ENCODE measurements at places on chromosomes 1 and 21.

DNA sequence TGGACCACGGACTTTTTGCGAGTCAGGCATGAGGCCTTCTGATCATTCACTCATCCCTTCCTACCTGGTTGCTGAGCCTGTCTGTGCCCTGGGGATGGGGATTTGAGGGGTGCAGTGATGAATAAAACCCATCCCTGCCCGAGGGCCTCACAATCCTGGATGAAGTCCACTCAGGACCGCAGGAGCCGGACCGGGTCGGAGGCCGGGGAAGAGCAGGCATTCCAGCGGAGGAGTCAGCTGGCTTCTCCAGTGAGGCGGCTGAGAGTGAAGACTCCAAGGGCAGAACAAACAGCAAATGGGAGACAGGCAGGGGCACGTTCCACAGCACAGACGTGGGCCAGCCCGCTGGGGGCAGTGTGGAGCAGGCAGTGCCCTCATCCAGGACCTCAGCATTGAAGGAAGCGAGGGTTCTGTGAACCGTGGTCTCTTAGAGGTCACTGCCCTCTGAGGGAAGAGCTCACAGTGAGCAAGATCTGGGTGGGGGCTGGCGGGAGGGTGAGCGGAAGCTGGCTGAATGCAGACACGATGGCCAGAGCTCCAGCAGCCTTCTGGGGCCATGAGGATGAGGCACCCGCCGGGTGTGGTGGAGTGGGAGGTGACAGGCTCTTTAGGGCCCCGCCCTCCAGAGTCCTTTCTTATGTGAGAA, 10.9 kb upstream of the LRRC3 start:
- DNase-seq, result no peak

DNA sequence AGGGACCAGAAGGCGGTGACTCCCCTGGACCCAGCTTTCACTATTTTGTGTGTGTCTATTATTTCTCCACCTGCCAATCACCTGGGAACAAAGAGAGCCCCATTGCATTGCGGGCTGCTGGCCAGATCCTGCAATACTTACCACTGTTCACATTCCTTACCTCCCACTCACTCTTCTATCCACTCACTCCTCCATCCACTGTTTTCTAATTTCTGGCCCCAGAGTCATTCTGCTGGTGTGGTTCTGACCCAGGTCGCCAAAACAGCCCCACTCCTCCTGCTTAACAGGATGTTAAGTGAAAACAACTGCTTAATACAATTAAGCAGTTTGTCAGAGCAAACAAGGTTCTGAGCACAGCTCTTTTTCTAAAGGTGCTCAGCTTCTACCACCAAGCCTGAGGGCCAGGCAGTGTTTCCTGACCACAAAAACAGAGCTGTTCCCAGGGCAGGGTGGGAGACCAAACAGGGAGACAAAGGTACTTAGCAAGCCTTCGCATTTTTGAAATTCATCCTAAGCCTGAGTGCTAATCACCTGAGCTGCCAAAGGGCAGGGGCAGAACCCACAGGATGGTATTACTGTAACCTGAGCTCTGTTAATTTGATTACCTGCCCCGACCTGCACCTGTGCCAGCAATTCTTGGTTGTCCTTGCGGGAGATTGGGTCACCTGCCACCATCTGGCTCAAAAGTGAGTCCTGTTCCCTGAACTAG, 38.5 kb upstream of the EFCAB14 start:
- no peak for DNase-seq

DNA sequence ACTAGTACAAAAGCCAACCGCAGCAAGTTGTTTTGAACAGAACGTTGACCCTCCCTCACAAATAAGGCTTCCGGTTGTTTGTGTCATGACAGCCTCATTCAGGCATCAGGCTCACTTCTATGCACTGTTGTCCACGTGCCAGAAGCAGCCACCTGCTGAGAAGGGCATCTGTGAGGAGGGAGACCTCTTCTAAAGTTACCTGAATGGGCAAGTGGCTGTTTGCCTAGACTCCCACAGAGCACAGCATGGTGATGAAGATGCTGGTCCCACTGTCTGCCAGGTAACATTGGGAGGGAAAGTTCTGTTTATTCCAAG, 176.1 kb downstream of the CLIC6 start:
- no peak for DNase-seq

DNA sequence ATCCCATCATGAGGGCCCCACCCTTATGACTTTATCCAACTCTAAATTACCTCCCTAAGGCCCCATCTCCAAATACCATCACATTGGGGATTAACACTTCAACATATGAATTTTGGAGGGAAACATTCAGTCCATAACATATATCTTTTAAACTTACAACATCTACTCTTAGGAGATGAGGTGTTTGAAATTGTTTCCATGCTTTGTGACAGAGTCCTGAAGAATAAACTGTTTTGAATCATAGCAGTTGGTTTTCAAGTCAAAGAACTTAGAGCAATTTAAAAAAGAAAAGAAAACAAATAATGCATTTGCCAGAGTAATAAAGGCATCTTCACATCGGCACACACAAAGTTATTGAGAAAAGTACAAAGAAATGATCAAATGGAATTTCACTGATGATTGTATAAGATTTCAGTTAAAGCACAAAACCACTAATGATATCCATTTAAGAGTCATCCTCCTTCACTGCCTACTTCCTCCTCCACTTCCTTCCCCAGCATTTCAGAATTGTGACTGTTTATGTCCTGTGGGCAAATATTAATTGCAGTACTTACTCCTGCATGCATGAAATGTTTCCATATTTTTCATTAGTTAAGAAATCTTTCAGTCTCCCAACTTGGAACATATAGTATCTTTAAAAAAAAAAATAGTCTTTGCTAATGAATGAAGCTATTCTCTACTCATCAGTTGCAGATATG, 202.0 kb downstream of the LRRC40 start:
- DNase-seq, result no peak

DNA sequence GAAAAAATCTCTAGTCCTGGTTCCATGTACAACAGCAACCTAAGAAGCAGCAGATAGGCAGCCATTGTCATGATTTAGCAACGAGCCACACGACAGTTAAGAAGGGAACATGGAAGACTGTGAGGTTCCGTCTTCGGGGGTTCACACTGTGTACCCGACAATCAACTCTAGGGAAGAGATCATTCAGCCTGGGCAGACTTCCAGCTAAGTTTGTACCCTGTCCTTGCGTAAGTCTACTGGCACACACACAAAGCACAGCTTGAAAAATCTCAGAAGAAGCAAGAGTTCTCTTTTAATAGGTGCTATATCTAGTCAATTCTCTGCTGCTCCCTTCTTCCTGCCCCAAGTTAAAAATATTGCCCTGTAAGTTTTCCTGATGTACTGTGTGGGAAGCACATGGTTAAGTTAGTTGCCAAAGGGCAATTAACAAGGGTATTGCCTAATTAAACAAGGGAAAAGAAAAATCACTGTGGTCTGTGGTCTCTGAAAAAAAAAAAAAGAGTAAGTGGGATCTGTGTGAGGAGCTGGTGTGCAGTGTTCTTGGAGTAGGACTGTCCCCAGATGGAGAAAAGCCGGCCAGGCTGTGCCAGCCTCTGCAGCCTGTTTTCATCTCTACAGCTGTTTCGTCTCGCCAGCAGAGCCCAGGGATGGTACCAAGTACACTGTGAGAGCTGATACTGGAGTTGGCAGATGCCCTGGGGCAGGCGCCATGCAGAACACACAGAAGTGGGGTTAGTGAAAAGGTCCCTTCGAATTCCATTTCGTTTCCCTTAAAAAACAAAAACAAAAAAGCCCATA, 6.4 kb upstream of the MYBPHL start:
- DNase-seq, result no peak

DNA sequence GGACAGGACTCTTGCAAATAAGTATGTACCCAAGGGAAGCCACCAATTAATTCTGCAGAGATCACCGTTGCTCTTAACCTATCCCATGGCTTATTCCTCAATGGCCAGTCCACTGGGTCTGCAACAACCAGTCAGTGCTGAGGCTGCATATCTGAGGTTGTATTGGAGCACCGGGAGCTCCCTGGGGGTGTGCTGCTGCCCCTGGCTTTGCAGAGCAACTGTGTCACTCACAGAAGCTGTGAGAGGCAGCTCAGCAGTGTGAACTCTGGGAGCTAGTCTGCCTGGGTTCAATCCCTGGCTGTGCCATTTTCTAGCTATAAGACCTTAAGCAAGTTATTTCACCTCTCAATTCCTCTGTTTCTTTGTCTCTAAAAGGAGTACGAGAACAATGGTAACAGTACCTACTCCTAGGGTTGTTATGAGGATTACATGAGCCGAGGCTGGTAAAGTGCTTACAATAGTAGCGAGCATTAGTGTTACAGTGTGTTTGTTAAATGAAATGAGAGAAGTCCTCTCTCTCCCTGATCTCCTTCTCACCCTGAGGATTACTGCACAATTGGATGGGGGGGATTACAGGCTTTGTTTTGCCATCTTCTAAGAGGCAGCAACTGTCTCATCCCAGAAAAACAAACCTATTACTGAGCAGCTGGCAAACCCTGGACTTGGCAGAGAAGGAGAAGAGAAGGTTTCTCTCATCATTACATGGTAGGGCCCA, 3.6 kb downstream of the RXRG start:
- no peak for DNase-seq

DNA sequence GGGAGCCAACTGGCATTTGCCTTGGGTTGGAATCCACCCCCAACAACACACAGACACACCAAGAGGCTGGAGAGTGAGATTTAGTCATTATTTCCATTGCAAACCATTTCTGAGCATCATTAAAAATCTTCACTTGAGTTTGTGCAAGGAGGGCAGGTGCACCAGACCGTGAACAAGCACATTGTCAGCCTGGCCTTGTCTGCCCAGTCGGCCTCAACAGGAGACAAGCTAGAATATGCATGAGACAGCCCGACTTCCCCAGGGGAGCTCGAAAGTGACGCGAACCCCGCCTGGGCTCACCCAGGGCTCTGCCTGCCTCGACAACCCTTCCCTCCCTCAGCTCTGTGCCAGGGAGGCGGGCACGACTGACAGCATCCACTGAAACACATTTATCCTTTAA, 15.4 kb upstream of the GUCA2B start:
- no peak for DNase-seq

DNA sequence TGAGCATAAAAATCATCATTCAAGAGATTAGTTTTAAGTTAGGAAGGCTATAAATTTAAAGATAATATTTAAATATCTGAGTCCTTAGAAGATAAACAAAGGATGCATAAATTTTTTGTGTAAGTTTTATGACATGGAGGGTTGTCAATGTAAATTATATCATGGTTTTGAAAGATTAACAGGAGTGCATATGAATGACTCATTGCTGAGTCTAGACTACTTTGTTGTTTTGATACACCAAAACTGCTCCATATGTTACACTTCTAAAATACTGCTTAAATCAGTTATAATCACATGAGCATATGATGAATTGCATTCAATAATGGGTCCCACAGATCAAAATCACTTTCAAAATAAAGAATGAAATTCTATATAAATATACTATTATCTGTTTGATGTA, 312.5 kb downstream of the KCNT2 start:
- DNase-seq, result no peak

DNA sequence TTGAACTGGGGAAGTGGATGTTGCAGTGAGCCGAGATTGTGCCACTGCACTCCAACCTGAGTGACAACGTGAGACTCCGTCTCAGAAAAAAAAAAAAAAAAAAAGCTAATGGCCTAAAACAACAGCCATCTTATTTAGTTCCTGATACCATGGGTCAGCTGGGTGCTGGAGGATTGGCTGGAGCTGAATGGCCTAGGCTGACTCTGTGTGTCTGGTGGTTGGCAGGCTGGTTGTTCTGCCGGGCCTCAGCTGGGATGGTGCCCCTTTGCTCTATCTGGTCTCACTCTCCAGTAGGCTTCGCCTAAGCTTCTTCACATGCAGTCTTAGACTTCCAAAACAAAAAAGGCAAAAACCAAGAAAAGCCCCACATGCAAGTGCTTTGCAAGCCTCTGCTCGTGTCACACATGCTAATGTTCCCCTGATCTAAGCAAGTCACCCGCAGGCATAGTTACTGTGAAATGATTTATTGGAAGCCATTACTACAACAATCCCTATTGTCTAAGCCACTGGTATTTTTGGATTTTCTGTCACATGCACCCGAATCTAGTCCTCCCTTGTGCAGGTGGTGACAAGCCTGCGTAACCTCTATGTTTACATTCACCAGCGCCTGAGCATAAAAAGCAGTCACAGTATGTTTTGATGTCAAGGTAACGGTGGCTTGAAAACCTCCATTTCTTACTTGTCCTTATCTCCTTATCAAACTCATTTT, 39.6 kb upstream of the KANK4 start:
- no peak for DNase-seq

GRCh38 chr1:156104861-156105832, 9.4 kb upstream of the LMNA start:
- DNase-seq, result peak; percentile 45

- no peak for DNase-seq
Observed at GRCh38 chr1:10431070-10431730, 967 bp downstream of the CENPS start.

DNA sequence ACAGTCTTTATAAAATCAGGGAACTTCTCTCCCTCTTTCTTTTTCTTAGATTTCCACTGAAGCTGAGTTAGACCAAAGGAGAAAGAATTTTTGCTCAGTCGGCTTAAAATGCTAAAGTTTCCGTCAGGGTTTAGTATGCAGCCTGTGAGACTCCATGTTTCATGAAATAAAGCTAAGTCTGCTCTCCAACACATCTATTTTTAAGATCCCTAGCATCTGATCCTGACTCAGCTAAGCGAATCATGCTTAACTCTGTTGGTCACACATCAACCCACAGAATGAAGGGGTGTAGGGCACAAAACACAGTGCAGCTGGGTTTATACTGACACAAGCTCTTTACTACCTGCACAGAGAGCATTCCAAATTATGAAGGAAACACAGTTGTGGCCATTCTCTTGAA, 102.4 kb upstream of the ZNF281 start:
- DNase-seq, result no peak

DNA sequence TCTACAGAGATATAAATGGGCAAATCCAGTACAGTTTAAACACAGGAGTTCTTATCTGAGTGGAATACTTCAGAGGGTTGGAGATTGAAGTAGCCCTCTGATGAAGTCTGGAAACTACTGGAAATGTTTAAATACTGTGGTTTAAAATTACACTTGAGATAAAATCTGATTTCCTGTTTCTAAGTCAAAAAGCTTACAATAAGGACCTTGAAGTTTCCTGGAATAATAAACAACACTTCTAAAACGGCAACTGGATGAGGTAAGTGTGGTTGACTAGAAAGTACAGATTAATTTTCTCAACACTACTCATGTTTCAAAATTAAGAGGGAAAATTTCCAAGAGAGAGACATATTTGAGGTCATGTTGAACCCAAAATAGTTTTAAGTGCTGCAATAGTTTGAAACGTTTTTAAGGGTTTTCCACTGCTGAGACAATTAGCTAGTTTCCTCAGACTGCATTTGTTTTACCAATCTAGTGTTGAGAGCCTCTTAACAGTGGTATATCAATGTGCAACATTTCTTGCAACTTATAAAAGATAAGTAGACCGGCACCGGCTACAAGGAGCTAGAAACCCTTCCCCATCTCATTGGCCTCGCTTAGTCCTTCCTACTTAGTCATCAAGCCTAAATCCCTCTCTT, 27.4 kb downstream of the KCNA3 start:
- no peak for DNase-seq

GRCh38 chr1:96747565-96747964, 26.0 kb downstream of the PTBP2 start:
- DNase-seq, result no peak
